ENCODE measurements at places on chromosomes 2 and 18.

- DNase-seq, result peak; percentile 11
Observed at GRCh38 chr2:208101716-208102631, 22.4 kb downstream of the CRYGD start.

- DNase-seq, result no peak
Observed at GRCh38 chr2:201174687-201175086, 8.3 kb upstream of the CASP10 start.

DNA sequence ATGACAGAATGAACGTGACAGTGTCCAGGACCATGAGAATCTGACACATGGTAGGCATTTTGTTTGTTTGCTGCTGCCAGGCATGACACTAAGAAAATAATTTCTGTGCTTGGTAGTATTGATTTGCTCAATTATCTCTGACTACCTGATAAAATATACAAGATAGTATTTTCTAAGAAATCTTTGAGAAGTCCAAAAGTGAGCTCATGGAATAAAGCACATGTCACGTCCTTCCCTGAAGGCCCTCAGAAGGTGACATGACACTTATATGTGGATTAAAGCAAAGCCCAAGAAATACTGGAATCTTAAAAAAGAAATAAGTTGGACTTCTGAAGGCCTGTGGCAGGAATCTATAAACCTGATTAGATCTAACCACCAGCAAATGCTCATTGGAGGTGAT is 3.8 kb upstream of the TTN start:
- DNase-seq, result no peak

GRCh38 chr18:22932885-22933205 is 283 bp upstream of the RBBP8 start:
- DNase-seq, result no peak

GRCh38 chr18:76234676-76235060 is 260.4 kb downstream of the ZNF516 start:
- DNase-seq, result no peak

DNA sequence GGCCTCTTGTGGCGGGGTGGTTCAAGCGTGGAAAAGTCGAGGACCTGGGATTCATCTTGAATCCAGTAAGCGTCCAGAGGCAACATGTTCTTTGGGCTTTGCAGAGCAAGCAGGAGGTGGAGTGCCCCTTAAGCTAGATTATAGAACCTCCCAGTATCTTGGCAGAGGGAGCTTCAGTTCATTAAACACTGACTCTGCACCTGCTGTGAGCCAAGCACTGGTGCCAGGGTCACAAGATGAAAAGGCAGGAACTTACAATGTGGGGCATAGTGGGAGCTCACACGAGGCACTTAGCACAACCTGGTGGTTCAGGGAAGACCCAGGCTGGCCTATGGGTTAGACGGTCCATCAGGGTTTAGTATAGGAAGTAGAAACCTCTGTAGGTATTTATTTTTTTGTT is 7.4 kb upstream of the FZD5 start:
- DNase-seq, result no peak

GRCh38 chr18:9688036-9688741 is 19.9 kb upstream of the RAB31 start:
- no peak for DNase-seq

DNA sequence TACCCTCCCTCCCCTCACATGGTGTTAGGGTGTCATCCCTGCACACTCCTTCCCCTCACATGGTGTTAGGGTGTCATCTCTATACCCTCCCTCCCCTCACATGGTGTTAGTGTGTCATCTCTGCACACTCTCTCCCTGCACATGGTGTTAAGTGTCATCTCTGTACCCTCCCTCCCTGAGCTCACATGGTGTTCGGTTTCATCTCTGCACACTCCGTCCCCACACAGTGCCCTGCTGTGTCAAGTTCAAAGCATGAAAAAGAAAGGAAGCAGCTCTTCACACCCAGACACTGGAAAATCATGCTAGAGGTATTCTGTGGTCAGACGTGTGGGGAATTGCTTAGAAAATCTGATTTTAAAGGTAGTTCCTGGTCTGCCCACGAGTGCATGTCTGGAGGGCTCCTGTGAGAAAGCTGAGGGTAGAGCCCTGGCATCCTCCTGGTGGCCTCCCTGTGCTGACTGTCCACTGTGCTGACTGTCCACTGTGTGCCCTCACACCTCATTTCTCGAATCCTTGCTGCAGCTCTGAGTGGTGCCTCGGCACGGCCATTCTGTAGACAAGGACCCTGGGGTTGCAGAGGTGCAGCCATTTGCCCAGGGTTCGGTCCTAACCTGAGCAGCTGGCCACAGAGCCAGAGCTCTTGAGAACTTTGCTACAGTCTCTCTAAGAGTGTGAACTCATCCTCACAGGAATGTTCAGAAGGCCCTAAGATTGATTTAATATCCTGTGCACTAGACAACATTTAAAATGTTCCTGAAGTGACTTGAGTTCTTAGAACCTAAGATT is 69.1 kb upstream of the NFATC1 start:
- DNase-seq, result peak; percentile 15

- DNase-seq, result peak; percentile 45
Observed at GRCh38 chr2:35410431-35411061, 945.0 kb upstream of the CRIM1 start.

DNA sequence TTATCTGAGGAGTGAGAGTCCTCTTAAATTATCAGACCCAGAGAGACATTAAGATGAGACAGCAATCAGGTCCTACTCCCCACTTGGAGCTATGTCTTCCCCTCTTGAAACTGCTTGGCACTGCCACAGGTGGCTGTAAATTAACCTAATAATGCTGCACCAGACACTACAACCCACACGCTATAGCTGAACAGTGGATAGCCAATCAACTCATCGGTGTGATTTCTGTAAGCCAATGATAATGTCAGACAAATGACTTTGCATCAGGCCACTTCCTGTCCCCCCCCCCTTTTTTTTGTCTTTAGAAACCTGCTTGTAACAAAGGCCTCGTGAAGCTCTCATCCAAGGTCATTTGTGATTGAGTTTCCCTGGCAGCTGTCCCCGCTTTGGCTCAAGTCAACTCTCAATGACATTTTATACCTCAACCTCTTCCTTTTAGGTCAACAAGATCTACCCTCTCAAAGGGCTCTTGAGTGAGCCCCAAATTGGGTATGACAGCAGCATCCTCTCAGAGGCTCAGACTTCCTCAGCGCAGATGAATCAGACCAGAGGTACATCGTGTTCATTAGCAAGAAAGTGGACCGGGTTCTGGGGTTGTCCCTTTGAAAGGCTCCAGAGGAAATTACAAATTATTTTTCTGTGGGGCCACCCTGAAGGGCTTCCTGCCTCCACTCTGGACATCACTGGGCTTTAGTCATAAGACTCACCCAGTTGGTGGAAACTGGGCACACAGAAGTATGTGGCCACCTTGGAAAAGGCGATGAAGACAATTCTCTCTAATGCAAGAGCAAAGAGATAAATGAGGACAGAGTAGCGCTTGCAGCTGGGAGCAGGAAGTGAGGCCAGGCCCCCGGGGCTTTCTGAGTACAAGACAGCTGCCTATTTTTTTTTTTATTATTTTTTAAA is 73.6 kb downstream of the COPS8 start:
- no peak for DNase-seq

DNA sequence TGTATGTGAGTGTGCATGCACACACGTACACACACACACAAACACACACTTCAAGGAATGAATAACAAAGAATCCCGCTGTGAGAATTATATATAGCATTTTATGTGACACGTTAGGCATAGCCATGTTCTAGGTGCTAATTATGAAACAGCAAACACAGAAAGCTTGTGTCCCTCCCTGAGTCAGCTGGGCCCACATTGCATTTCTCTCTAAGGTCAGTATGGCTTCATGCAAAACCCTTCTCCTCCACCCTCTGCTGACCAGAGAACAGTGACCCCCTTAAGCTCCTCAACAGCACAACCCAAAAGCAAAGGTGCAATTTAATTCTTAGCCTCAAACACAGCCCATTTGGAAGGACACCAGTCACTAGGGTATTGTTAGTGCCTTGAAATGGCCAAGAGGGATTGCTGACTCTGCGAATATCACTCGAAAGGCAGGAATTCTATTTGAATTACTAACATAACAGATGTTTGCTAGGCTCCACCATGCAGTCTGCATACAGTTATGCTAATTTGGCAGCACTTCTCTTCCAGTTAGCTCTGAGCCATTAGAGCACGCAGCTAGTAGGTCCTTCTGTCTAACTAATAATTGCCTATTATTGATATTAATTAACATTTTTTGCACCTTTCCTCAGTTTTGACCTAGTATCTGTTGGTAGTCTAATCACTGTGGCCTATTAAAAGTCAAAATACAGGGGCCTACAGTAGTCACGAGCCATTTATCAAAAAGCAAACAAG is 149.0 kb downstream of the LNPK start:
- peak; percentile 22 for DNase-seq

GRCh38 chr2:104745846-104746245 is 108.1 kb upstream of the POU3F3 start:
- no peak for DNase-seq

DNA sequence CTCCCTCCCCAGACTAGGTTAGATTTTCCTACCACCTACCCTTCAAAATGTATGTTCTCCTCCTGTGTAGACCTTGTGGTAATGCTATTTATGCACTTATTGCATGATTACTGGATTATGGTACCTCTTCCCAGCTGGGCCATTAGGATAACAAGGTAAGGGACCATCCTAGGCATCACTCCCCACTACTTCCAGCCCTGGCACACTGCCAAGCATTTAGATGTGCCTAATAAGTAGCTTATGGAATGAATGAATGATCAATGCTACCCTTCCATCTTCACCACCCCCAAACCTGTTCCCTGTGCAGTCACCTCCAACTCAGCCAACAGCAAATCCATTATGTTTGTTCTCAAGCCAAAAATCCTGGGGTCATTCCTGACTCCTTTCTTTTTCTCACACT is 93.4 kb downstream of the C1QL2 start:
- no peak for DNase-seq

DNA sequence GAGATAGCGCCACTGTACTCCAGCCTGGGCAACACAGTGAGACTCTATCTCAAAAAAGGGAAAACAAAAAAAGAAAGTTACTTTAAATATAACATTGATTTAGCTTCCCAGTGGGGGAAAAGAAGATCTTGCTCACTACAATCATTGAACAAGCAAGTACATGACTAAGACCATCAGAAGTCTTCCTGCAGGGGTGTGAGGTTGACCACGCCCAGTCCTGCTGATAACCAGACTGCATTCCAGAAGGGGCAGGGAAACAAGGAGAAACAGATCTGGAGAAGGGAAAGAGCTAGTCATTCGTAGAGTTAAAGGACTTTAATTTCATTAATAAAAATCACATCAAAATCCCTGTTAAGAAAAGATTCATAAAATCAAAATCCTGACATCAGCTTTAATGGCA is 77.5 kb downstream of the EPHA4 start:
- no peak for DNase-seq

DNA sequence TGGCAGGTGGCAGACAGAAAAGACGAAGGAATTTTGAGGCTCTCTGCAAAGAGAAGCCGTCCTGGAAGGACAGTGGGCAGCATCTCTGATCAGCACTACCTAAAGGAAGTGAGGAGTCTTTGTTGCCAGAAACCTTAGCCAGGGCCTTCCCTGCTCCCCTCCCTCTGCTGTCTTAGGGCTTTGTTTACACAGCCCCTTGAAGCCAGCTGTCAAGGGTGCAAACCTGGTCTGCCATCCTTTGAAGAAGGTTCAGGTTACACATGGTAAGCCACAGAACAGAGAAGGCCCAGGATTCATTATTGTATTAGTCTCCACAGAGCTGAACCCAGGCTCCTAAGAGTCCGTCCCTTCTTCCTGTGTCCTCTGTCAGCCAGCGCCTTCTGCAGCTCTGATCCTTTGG is 356.7 kb downstream of the TGIF1 start:
- no peak for DNase-seq

DNA sequence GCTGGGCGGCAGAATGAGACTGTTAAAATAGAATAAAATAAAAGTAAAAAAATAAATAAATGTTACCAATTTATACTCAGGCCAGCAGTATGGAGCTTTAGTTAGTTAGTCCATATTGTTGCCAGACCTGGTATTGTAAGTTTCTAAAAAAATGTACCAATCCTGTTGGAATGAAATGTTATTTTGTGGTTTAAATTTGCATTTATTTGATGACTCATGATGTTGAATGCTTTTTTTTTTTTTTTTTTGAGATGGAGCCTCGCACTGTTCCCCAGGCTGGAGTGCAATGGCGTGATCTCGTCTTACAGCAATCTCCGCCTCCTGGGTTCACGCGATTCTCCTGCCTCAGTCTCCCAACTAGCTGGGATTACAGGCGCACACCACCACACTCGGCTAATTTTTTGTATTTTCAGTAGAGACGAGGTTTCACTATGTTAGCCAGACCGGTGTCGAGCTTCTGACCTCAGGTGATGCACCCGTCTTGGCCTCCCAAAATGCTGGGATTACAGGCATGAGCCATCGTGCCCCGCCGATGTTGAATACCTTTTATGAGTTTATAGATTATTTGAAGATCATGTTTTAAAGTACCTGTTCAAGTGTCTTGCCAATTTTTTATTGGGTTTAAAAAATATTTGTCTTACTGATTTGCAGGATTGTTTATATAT is 5.7 kb upstream of the PTPRN start:
- DNase-seq, result no peak

- no peak for DNase-seq
Observed at GRCh38 chr2:180979749-180980105, 678 bp upstream of the UBE2E3 start.

- no peak for DNase-seq
Observed at GRCh38 chr2:142142595-142142994, 11.8 kb upstream of the LRP1B start.

- DNase-seq, result peak; percentile 62
Observed at GRCh38 chr18:57561728-57562423, 24.6 kb downstream of the FECH start.

DNA sequence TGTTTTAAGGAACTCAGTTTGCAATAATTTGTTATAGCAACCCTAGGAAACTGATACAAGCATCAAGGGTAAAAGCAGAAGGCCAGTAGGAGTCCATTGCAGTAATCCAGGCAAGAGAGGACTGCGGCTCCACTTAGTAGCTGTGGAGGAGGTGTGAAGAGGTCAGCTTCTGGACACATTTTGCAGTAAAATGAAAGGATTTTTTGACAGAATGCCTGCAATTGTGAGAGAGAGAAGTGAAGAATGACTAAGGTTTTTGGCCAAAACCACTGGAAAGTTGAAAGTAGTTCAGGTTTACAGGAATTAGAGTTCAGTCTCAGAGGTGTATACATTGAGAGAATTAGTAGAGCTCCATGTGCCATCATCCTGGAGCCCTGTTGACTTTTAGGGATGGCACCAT is 129.5 kb downstream of the RHBDD1 start:
- DNase-seq, result no peak

DNA sequence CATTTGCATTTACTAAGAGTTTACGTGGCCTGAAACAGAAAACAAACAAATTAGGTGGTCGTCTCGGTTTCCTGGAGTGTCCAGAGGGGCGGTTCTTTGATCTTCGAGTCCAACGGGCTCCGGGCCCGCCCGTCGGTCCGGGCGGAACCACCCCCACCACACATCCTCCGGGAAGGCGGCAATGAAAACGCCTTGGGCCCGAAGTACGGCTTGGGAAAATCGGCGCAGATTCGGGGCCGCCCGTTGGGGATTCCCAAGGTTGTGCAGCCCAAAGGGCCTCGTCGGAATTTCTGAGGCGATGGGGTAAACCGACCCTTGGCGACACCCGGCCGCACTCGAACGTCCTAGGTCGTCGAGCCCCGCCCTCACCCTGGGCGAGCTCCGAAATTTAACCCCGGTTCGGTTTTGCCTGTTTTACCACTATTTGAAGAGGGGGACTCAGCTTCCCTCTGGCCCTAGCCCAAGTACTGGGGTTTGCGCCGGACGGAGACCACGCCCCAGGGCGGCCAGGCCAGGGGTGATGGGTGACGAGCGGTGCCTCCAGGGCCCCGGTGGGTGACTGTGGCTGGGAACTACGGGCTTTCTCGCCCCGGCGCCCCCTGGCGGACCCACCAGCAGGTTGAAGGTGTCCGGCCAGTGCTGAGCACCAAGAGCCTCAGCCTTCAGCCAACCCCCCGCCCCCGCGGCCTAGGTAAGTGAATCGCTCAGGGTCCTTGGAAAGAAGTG is 1.9 kb upstream of the CFAP53 start:
- DNase-seq, result no peak
